ENCODE measurements at places on chromosomes 2 and 18. TPM values are rescaled to one million over a fixed set of nuclear protein-coding genes. Genes with fewer than 3 reads are reported as not detected.

Gene INHBB
- 8.1 TPM for total RNA-seq

Gene CPLX4
- total RNA-seq = not detected

Gene NOSTRIN
- total RNA-seq = 7.8 TPM

Gene RGPD5
- total RNA-seq = 4.2 TPM

Gene HOXD10
- total RNA-seq = not detected

Gene TUBA3E
- total RNA-seq = not detected

Gene LGALSL
- 35.4 TPM for total RNA-seq

Gene FTCDNL1
- total RNA-seq = 3.4 TPM

Gene KIF5C
- 6.2 TPM for total RNA-seq

Gene IL37
- total RNA-seq = not detected

Gene CXCR1
- not detected for total RNA-seq

DNA sequence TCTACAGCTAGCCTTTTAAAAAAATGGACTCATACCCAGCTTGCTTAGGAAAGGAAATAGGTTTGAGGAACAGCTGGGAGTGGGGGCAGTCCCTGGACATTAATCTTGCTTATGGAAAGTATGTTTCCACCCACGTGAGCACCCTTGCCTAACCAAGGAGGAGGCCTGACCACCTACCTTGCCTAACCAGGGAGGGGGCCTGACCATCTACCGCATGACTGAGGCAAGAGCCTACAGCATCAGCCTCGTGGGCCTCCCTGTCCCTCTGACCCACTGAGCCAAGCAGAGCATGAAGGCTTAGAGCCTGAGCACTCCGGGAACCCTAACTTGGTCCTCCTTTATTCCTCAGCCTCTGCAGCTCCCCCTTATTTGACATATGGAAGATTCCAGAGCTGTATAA, 20.2 kb downstream of the PRKAG3 start:
- H3K27me3 ChIP-seq = no peaks in the 10 kb centered on the region
- no peak overlapping the region for H3K27ac ChIP-seq
- peaks cover 16% of the 10 kb centered on the region for H3K4me1 ChIP-seq
- H3K36me3 ChIP-seq = peaks cover 44% of the 10 kb centered on the region
- DNase-seq = no peak

GRCh38 chr2:112141626-112142007, 3.4 kb downstream of the FBLN7 start:
- no peaks in the 10 kb centered on the region for H3K36me3 ChIP-seq
- DNase-seq = no peak
- H3K27me3 ChIP-seq = no peaks in the 10 kb centered on the region
- H3K27ac ChIP-seq = no peak overlapping the region
- H3K4me1 ChIP-seq = no peaks in the 10 kb centered on the region

DNA sequence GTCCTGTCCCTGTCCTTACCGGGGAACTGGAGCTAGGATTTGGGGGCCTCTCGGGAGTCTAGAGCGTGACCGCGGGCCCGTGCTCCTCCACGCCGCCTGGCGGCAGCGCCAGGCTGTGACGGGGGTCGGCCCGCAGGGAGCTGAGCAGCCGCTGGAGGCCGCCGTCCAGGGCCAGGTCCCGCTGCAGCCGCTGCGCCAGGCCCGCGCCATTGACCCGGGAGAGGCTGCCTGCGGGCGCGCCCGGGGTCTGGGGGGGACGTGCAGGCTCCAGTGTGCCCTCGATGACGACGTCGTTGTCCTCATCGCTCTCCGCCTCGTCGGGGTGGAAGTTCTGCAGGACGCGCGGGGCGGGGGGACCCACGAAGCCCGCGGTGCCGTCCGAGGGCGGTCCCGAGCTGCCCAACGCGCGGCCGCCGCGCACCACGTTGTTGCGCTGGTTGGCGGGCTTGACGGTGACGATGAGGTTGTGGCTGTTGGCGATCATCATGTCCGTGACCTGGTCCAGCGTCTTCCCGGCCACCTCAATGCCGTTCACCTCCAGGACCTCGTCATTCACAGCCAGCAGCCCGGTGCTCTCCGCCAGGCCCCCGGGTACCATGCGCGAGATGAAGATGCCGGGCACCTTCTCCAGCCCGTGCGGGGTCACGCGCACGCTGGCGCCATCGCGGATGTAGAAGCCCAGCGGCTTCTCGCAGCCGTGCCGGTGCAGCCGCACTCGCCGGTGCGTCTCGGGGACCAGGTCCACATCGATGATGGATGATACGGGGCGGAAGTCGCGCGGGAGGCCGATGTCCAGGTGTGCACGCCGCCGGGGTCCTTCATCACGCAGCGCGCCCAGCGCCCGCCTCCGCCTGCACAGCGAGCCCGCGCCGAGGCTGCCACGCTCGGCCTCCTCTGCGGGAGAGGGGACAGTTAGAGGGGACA, 50.9 kb downstream of the ADNP2 start:
- DNase-seq = no peak
- no peak overlapping the region for H3K4me3 ChIP-seq
- no peaks in the 10 kb centered on the region for H3K36me3 ChIP-seq
- H3K27me3 ChIP-seq = no peaks in the 10 kb centered on the region

DNA sequence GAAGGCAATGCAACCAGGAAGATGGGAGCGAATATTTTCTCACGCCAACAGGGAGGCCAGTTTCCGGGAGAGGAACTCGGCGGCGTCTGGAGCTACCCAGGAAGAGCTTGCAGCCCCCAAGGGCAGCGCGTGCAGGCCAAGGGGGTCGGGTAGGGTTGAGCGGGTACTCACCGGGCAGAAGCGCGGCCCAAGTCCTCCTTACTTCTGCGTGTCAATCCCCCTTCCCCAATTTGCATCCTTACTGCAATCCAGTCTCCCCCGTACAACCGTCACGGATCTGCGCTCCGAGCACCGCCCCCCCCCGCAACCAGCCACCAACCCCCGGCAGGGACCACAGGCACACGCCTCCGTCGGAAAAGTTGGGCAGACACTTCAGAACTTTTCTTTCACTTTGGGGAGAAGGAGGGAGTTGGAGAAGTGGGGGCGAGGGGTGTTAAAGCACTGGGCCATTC, 1.3 kb downstream of the ATP8B1 start:
- no peak for DNase-seq
- H3K4me3 ChIP-seq = peak overlapping the region; percentile 99
- H3K27me3 ChIP-seq = no peaks in the 10 kb centered on the region
- peaks cover 41% of the 10 kb centered on the region for H3K4me1 ChIP-seq

GRCh38 chr2:103754530-103754929, 992.7 kb downstream of the TMEM182 start:
- no peaks in the 10 kb centered on the region for H3K27me3 ChIP-seq
- no peak overlapping the region for H3K27ac ChIP-seq
- no peaks in the 10 kb centered on the region for H3K36me3 ChIP-seq
- H3K4me1 ChIP-seq = no peaks in the 10 kb centered on the region

DNA sequence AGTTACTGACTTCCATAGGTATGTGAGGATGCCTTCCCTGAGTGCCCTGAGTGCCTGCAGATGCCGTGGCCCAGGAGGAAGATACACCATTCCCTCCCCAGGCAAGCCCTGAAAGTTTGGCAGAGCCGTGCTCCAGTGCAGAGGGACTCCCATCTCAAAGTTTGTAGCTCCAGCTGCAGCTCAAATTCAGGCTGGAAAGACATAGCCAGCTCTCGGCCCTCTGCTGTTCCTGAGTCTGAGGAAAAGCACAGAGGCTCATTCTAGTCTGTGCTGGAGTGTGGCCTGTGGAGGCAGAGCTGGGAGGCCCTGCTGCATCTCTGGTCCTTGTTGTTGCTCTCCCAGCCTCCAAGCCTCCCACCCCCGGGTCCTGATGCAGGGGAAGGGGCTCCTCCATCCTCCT, 15.9 kb upstream of the TPO start:
- H3K4me1 ChIP-seq = no peaks in the 10 kb centered on the region
- H3K36me3 ChIP-seq = no peaks in the 10 kb centered on the region
- no peak for DNase-seq
- H3K27me3 ChIP-seq = no peaks in the 10 kb centered on the region

- H3K4me1 ChIP-seq = no peaks in the 10 kb centered on the region
- no peaks in the 10 kb centered on the region for H3K36me3 ChIP-seq
- no peaks in the 10 kb centered on the region for H3K27me3 ChIP-seq
- H3K27ac ChIP-seq = no peak overlapping the region
- no peak for DNase-seq
- H3K4me3 ChIP-seq = no peak overlapping the region
Measured at GRCh38 chr2:49288902-49289700, 134.8 kb upstream of the FSHR start.

GRCh38 chr2:85114586-85115330, 18.4 kb upstream of the TCF7L1 start:
- H3K4me3 ChIP-seq = no peak overlapping the region
- H3K4me1 ChIP-seq = no peaks in the 10 kb centered on the region
- H3K36me3 ChIP-seq = no peaks in the 10 kb centered on the region
- no peak for DNase-seq

DNA sequence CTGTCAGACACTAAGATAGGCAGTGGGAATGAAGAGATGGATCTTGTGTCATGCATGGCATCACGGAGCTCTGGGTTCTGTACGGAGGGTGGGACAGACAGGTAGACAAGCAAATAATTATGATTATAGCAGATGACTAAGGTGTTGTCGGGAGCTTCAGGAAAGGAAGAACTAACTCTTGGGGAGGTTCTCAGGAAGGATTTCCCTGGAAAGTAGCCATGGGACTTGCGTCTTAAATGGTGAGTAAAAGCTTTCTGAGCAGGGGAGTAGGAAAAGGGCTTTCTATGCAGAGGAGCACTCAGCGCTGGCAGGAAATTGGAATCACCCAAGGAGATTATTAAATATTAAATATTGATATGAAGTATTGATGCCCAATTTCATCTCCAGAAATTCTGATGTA, 35.5 kb downstream of the ATOH8 start:
- H3K4me1 ChIP-seq = peaks cover 36% of the 10 kb centered on the region
- DNase-seq = no peak
- H3K4me3 ChIP-seq = no peak overlapping the region
- H3K36me3 ChIP-seq = peaks cover 53% of the 10 kb centered on the region
- peak overlapping the region; percentile 80 for H3K27ac ChIP-seq
- H3K27me3 ChIP-seq = no peaks in the 10 kb centered on the region

GRCh38 chr2:241546771-241547498, 11.6 kb upstream of the BOK start:
- H3K4me1 ChIP-seq = peaks cover 3% of the 10 kb centered on the region
- H3K4me3 ChIP-seq = no peak overlapping the region
- H3K27me3 ChIP-seq = peaks cover under 1% of the 10 kb centered on the region
- H3K36me3 ChIP-seq = no peaks in the 10 kb centered on the region
- no peak for DNase-seq
- no peak overlapping the region for H3K27ac ChIP-seq

DNA sequence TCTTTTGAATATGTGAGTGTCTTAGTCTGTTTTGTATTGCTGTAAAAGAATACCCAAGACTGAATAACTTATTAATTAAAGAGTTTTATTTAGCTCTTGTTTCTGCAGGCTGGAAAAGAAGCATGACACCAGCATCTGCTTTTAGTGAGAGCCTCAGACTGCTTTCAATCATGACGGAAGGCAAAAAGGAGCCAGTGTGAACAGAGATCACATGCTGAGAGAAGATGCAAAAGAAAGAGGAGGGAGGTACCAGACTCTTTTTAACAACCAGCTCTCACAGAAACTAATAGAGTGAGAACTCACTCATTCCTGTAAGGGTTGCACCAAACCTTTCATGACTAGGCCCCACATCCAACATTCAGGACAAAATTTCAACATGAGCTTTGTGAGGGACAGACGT, 101.6 kb upstream of the HNMT start:
- H3K27ac ChIP-seq = no peak overlapping the region
- no peaks in the 10 kb centered on the region for H3K27me3 ChIP-seq
- no peaks in the 10 kb centered on the region for H3K36me3 ChIP-seq
- DNase-seq = no peak
- no peak overlapping the region for H3K4me3 ChIP-seq

DNA sequence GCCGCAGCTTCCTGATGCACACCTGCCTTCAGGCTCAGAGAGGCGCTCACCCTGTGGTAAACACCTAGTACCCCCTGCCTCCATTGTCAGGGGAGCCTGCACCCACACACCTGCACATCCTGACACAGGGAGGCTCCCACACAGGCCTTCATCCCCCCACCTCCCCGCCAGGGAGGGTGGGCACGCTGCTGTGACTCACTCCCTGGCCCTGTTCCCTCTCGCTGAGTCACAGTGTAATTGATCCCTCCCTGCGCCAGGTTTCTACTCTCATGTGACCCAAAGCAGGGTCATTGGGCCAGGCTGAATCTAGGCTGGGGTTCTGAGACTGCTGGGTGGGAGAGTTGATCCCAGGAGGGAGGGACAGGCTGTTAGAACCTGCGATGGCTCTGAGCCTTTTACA, 8.5 kb upstream of the CELF4 start:
- no peaks in the 10 kb centered on the region for H3K27me3 ChIP-seq
- DNase-seq = no peak
- H3K27ac ChIP-seq = no peak overlapping the region
- no peak overlapping the region for H3K4me3 ChIP-seq

DNA sequence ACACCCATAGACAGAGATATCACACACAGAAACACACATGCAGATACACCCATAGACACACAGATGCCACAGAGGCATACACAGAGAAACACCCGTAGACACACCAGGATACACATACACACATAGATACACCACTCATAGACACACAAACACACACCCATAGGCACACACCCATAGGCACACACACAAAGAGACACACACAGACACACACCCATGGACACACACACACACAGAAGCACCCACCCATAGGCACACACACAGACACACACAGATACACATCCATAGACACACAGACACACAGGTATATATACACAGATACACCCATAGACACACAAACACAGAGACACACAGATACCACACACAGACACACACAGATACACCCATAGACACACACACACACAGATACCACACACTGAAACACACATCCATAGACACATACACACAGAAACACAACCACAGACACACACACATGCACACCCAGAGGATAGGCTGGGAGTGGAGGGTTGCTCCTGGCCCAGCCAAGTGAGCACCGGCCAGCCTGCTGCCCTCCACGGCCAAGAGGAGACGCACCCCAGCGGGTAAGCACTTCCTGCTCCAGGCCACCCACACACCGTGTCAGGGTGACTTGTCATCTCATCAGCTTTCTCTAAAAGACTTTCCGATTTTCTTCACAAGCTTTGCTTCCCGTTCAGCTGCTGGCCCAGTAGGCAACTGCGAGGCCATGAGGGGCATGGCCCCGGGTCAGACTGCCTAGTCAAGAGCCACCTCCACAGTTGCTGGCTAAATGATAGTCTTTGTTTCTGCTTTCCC, 14.1 kb upstream of the CNNM3 start:
- peaks cover 20% of the 10 kb centered on the region for H3K36me3 ChIP-seq
- no peak for DNase-seq
- no peak overlapping the region for H3K4me3 ChIP-seq
- H3K4me1 ChIP-seq = no peaks in the 10 kb centered on the region
- no peaks in the 10 kb centered on the region for H3K27me3 ChIP-seq

DNA sequence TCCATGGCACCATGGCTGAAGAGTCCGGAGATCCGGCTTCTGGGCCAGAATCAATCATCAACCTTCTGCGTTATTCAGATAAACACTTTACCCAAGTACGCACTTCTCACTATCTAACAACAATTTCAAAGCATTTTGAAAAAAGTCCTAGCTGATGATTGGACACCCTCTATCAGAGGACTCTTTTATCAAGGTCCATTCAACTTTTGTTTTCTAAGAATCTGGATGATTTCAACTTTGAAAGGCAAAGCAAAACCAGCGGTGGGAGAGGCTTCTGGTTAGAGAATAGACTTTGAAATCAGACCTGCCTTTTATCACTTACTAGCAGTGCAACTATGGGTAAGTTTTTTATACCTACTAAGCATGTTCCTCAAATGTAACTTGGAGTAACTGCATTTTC, 293.6 kb upstream of the TNP1 start:
- no peak overlapping the region for H3K27ac ChIP-seq
- no peaks in the 10 kb centered on the region for H3K27me3 ChIP-seq
- DNase-seq = no peak

Data from ascending aorta (tissue), 2 donors.